Hepatocyte (in vitro differentiated cells): ENCODE measurements at places on chromosomes 5 and 9. TPM values are rescaled to one million over a fixed set of nuclear protein-coding genes. Genes with fewer than 3 reads are reported as not detected.

- no peaks in the 10 kb centered on the region for H3K4me1 ChIP-seq
- no peaks in the 10 kb centered on the region for H3K36me3 ChIP-seq
- H3K4me3 ChIP-seq = no peak overlapping the region
- H3K27me3 ChIP-seq = no peaks in the 10 kb centered on the region
- DNase-seq = no peak
- no peak overlapping the region for H3K27ac ChIP-seq
Observed at GRCh38 chr5:36585701-36586100, 20.7 kb upstream of the SLC1A3 start.

Gene PLAC8L1
- 1.5 TPM in 1 of 2 replicates, not detected in the other for total RNA-seq

DNA sequence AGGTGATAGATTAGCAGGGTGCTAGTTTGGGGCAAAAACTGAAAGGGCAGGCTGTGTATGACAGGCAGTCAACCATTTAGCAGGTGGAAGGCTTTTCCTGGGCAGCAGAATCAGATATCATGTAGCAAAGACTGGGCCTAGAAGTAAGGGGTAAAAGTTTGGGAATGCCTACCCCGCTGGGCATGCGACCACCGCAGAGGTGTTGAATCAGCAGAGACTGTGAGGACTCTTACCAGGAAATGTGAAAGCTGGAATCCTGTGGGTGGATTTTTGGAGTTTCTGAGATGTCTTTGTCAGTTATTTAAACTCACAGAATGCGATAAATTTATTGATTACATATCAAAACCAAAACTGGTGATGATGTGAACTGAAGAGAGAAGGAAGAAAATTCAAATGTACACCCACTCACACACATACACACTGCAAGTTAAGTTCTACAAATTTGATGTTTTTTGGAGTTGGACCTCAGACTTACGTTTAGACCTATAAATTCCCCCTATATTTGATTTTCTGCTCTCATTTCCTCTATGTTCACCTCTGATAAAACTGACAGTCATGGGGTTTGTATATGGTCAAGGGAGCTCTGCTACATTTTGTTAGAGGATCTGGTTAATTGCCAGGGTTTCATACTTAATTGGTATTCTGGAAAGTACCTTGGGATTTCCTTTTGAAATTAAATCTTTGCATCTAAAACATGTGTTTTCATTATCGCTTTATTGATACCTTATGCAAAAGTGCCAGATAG lies 333.6 kb downstream of the CSNK1G3 start:
- H3K27ac ChIP-seq = no peak overlapping the region
- H3K4me1 ChIP-seq = no peaks in the 10 kb centered on the region
- no peak overlapping the region for H3K4me3 ChIP-seq
- DNase-seq = no peak
- no peaks in the 10 kb centered on the region for H3K36me3 ChIP-seq
- no peaks in the 10 kb centered on the region for H3K27me3 ChIP-seq

DNA sequence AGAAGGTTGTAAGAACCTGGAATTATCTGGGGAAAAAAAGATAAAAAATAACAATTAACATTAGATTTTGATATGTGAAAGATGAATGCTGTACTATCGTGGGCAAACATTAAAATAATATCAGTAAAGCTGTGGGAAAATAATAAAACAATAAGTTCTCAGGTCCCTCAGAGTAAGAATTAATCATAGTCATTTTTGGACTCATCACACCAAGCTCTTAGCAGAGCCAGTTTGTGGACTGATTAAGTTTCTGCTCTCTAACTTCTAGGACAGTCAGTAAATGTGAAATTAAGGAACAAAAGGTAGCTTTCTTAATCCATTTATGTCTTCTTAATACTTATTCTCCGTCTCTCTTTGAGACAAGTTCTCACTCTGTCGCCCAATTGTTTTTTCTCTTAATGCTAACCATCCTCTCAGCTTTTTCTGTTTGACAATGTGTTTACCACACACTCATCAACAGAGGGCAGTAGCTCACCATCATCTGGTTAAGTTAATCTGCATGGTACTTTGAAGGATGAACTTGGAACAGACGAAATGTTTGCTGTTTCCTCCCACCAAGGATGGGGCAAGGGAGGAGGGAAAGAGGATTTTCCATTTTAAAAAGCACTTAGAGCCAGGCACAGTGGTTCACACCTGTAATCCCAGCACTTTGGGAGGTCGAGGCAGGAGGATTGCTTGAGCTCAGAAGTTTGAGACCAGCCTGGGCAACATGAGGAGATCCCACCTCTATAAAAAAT lies 5.3 kb upstream of the ACO1 start:
- no peaks in the 10 kb centered on the region for H3K4me1 ChIP-seq
- peaks cover 14% of the 10 kb centered on the region for H3K27me3 ChIP-seq
- no peaks in the 10 kb centered on the region for H3K36me3 ChIP-seq

Gene HSPA4
- 110 and 122 TPM in 2 replicates for total RNA-seq

DNA sequence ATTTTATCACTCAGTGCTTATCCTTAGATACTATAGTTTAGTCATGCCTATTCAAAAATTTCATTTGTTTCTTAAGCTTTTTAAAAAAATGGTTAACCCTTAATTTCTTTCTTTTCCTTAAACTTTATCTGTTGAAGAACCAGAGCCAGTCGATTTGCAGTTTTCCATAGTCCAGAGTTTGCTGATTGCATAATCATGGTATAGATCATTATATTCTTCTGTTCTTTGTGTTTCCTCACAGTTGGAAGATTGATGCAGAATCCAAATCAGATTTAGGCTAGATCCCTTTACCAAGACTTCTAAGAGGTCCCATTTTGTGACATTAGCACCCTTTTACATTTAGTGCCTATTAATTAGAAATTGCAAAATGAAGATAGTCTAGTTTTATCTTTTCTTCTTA lies 18.0 kb downstream of the TMEM38B start:
- DNase-seq = no peak
- H3K4me3 ChIP-seq = no peak overlapping the region
- H3K36me3 ChIP-seq = no peaks in the 10 kb centered on the region
- H3K4me1 ChIP-seq = no peaks in the 10 kb centered on the region
